SHP77 treated with DMSO at 0.1 percent for 48 hours (cell line): ENCODE measurements at places on chromosomes 1 and 21.

DNA sequence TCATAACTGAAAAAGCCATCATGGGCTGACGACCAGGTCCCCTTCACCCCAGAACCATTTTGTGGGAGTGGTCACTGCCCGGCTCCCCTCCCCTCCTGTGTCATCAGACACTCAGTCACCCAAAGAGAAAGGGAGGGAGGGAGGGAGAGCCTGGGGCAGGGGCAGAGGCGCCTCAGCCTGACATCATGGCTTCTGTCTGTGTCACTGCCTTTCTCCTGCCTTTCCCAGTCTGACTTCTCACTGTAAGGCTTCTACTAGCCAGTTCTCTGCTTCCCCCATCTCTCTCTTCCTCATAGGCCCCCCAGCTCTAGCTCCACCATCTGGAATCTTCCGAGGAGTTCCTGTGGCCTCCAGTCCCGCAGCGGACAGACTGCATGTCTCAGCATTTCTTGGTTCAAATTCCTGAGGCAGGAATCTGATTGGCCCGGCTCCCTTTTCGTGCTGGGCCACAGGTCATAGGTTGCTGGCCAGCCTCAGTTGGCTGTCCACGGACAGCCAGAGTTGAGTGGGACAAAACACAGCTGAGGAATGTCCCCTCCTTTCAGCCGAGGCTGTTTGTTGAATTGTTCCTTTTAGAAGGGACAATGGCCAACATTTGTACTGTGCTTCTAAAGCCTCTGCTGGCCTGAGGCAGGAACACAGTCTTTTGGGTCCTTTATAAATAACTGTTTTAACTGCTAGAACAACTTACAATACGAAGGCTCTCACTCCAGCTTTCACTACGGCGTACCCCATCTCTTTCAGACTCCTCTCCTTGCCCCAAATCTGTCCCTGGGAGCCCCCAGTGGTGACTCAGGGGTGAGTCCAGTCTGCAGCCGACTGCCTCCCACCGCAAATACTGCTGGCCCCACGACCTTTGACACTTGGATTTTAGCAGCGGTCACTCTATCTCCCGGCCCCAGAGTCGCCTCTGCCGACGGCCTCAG lies 18.7 kb upstream of the KANK4 start:
- DNase-seq = no peak

GRCh38 chr1:224182057-224182865 lies 779 bp upstream of the DEGS1 start:
- DNase-seq = no peak

DNA sequence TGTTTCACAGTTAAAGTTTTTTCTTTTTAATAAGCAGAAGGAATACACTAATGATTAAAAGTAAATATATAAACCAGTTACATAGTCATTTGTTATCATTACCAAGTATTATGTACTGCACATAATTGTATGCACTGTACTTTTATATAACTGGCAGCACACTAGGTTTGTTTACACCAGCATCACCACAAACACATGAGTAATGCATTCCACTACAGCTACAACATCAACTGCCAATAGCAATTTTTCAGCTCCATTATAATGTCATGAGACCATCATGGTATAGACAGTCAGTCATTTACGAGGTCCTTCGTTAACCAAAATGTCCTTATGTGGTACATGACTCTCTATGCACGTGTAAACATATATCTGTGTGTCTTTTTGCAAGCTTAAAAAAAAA lies 35.2 kb downstream of the SCYL3 start:
- no peak for DNase-seq

DNA sequence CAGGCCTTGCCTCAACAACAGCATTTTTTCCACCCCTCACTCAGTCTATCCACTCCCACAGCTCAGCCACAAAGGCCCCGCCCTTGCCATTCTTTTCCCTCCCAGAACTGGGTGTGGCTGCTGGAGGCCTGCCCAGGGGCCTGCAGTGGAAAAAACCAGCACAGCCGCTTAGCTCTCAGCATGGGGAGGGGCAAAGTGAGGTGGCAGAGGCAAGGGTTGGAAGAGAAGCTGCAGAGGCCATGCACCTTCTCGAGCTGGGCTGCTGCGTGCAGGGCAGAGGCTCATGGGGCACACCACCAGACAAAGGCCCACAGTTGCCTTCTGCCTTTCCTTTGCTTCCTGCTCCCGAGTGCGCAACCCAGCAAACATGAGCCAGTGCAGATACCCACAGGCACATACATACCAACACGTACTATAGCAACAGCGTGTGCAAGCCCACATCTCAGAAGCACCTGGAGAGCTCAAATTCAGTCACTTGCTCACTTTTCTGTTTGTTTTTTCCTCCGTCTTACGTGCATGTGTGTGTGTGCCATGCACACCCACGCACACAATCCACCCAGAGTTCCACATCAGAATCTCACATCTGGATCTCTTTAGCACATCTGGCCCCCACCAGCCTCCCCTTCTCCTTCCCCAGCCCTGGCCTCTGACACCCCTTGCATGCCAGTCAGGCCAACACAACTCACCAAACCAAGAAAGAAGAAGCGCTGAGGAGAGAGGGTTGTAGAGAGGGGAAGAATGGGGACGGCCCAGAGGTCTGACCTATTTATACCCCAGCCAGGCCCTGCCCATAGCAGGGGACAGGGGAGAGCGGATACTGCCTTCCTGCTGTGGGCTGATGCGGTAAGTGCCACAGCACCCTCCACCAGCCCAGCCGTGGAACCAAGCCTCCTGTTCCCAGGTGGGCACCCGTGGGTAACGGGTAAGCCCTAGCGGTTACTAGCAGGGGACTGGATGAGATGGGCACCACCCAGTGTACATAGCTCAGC lies at the start of gene S100A4:
TSS of gene S100A4 (minus strand) at position 740 of the 989 bp plus-strand sequence. CDS start 1,012 bp downstream, outside the sequence.
- peak; percentile 97 for DNase-seq

DNA sequence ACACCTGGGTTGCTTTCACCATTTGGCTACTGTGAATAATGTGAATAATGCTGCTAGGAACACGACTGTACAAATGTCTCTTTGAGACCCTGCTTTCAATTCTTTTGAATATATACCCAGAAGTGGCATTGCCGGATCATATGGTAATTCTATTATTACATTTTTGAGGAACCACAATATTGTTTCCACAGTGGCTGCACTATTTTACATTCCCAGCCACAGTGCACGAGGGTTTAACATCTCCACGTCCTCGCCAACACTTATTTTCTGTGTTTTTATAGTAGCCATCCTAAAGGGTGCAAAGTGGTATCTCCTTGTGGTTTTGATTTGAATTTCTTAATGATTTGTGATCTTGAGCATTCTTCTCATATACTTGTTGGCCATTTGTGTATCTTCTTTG lies 15.7 kb downstream of the FHAD1 start:
- no peak for DNase-seq

GRCh38 chr1:18020021-18020817 lies 87.4 kb upstream of the IGSF21 start:
- DNase-seq = no peak

DNA sequence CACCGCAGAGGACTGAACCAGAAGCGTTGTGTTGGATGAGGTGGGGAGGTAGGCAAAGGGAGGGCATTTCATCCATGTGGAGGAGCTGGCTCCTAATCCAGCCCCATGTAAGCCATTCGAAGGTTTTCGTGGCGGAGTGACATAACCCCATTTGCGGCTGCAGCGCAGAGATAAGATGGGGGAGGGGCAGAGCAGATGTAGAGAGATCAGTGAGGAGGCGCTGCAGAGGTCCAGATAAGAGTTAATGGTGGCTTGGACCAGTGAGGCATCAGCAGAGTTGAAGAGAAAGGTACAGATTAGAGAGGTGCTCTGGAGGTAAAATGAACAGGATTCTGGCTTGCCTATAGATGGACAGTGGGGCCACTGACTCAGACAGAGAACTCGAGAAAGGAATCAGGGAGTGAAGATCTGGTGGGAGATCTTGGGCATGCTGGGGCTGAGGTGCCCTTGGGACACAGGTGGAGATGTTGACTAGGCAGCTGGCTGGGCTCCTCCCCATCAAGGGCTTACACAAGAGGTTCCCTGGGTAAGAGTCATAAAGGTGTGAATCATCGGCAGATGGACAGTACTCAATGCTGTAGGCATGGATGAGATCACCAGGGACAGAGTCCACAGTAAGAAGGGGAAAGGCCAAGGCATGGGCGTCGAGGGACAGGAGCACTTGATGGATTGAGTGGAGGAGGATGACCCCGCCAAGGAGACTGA lies 7.8 kb upstream of the PTPRF start:
- DNase-seq = peak; percentile 48

- no peak for DNase-seq
Observed at GRCh38 chr1:20685741-20686140, 24.6 kb upstream of the DDOST start.

- DNase-seq = no peak
Observed at GRCh38 chr21:39136711-39137110, 46.5 kb downstream of the PSMG1 start.

DNA sequence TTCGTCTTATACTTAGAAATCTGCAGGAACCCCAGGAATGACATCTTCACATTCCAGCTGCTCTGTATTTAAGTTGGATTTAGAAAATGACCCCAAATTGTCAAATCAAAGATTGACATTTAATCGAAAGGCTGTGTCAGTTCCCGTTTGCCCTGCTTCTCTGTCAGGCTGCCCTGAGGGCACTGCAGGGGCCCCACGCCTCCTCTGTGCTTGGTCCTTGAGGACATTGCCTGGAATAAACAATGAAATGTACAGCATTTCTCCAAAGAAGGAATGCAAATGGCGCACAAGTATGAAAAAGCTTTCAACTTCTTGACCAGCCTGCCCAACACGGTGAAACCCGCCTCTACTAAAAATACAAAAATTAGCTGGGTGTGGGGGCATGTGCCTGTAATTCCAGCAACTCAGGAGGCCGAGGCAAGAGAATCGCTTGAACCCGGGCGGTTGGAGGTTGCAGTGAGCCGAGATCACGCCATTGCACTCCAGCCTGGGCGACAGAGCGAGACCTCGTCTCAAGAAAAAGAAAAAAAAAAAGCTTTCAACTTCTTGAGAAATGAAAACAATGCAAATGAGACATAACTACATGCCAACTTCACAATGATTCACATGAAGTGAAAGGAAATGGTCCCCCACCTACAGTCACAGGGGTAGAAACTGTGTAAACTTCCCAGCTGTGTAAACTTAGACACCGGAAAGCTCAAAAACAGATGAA lies 3.0 kb downstream of the TMPRSS3 start:
- no peak for DNase-seq

GRCh38 chr21:32816261-32816660 lies 44.7 kb upstream of the PAXBP1 start:
- DNase-seq = no peak

DNA sequence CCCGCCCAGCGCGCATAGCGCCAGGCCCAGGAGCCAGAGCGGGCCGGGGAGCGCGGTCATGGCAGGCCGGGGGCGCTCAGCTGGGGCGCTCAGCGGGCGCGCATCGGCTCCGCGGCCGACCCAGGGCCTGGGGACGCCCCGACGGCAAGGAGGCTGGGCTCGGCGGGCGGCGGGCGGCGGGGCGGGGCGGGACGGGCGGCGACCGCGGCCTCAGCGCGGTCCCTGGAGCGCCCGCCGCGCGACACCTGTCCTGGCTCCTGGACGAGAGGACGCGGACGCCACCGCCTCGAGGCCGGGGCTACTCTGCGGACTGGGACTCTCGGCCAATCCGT lies 273 bp downstream of the BMP8B start:
- no peak for DNase-seq

GRCh38 chr1:207077470-207078377 lies 10.9 kb upstream of the C4BPB start:
- DNase-seq = peak; percentile 39

DNA sequence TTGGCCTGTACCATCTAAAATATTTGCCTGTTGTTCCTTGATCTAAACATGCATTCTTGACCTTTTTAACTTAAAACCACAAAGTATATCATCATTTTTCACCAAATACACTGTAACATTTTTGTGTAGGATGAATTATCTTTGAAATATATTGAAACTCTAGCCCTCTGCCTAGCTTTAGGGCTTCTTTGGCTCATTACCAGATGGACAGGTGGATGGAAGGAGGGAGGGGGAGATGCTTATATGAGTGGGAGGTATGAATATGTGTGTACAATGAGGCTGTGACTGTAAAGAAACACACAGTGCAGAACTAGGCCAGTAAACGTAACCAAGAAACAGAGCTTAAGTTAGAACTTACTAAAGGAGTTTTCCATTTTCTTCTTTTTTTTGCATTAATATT lies 118.5 kb downstream of the ESRRG start:
- DNase-seq = no peak

DNA sequence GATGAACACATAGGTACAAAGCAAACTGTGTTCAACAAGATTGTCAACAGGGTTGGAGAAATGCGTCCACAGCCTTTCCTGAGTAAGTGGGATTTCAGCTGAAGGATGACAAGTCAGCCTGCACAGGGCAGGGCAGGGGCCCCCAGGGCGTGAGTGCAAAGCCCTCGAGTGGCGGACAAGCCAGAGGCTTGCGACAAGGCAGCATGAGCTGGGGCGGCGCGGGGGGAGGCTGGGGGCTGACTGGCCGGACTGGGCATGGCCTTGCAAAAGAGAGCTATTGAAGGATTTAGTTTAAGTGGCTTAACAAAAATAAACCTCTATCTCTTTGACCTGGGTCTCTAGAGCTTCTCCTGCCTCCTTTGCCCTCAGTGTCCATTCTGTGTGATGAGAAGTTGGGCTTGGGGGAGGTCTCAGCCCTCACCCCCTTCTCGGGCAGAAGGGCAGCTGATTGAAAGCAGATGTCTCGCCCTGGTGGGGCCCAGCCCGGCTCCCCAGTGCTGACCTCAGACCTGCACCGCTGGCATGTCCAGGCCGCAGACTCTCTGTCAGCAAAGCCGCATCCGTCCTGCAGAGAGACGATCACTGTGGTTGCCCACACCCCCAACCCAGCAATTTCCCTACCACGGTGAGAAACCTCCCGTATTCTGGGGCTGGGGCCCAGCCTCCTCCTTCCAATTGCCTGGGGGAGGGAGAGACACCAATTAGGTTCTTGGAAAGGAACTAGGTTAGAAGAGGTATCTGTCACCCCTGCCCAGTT lies 24.3 kb upstream of the EPS8L3 start:
- DNase-seq = no peak

- no peak for DNase-seq
Observed at GRCh38 chr1:12669529-12670068, 25.7 kb downstream of the AADACL4 start.

DNA sequence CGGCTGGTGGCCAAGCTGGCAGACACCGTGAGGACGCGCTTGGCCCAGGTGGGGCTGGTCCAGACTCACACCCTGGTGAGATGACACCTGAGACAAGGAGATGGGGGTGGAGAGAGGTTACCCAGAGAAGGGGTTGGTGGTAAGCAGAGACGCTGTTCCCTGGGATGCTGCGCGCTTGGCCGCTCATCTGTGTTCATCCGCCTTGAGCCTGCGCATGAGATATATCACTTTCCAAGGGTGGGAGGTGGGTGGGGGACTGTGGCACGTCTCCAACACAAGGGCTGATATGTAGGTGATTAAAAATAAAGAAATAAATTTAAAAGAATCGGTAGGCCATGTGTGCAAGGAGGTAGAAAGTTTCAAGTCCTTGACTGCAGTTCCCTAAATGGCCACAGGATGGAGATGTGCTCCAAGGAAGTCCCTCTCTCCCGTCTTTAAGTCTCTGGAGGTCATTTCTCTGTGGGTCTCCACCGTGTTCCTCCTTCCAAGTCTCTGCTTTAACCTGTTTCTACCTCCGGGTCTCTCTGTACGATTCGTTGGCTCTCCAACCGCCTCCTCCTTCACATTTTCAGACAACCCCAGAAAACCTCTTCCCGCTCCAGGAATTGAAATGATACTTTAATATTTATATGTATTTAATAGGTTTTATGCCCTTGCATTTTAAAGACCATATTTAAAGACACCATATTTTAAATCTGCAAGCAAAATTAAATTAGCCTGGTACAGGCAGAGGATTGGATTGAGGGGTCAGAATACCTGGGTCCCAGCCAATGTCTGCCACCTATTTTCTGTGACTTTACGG lies 4.5 kb downstream of the TTC24 start:
- peak; percentile 68 for DNase-seq
